Cardiac muscle cell (in vitro differentiated cells and primary cell): ENCODE measurements at places on chromosomes 7 and 10.

- no peak for DNase-seq
Observed at GRCh38 chr10:62946278-62946677, 130.1 kb upstream of the EGR2 start.

GRCh38 chr10:62926407-62926806 is 110.2 kb upstream of the EGR2 start:
- no peak for DNase-seq

DNA sequence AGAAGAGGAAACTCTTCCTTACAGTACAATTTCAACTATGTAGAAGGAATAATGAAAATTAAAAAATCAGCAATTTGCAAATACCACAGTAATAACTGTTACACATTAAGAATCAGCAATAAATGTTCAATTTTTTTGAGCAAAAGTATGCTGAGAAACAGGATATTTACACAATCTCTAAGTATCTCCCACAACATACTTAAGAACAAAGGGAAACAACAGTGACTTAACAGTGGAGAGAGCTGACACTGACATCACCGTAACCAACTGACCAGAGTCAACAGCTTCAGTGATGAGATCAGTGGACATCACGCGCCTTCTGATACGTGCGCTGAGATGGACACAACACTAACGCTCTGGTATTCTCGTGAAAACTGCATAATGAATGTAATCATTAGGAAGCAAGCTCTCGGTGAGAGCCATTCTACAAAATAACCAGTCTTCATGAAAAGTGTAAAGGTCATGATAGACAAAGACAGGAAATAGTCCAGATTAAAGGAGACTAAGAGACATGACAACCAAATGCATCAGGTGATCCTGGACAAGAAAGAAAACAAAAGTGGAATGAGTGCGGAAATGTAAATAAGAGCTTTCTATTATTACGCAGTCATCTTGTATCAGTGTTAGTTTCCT is 82.6 kb downstream of the PIP4K2A start:
- DNase-seq = no peak

DNA sequence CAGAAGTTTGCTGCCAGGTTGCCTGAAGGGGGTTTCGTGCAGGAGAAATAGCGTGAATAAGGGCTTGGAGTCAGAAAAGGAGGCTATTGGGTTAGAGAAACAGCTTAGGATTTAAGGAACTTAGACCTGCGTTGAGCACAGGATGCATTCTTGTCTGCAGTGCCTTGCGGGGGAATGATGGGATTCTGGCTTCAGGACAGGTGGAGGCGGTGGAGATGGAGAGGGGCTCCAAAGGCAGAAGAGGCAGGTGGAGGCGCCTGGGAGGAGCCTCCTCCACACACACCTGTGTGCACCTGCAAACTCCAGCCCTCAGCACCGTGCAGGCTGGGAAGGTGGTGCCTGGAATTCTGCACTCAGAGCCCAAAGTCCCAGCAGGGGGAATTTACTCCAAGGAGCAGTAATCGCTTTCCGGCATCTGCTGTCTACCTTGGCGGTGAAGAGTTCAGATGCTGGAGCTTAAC is 1.8 kb downstream of the CLIP2 start:
- no peak for DNase-seq

DNA sequence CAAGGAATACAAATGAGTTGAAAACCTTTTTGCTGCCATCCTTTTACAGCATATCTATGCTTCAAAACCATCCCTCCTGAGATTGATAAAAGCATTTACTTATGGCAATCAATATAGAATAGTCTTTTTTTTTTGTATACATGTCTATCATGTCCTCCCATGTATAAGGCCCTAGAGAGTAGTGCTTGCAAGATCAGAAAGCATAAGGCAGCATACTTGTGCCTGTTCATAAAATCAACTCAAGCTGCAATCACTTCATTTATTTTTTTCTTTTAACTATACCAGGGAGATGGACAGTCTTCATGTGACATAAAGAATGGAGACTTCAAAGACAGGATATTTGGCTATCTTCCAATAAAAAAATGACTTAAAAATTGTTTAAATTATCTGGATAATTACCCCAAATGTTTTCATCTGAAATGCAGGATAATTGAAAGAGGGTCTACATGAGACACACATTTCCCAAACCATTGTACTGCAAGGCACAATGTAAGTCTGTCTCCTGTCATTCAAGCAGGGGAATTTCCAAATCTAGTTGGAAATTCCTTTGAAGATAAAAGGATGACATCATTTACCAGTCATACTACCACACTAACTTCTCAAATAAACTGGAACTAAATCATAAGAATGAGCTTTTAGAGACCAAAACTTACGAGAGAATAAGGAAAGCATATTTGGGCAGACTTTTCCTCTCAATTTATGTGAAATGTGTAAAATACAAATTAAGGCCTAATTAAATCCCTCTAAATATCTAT is 22.5 kb downstream of the LRRN3 start:
- DNase-seq = no peak

DNA sequence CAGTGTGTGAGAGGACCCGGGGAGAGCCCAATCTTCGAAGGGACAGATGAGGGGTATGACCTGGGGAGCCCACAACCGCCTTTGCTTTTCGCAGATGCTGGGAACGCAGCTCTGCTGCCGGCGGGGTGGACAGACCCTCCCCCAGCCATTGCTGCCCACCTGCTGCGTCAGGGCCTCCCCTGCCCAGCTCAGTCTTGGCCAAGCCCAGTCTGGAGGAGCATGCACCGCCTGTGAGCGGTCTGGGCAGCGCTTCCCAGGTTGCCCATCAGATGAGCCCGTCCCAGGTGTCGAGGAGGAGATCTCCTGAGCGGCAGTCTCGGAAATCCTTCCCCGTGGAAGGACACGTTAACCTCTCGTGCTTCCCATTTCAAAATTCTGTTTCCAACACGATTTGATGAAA is 17.3 kb upstream of the AP5Z1 start:
- no peak for DNase-seq
